ENCODE measurements at places on chromosomes 1 and 21. TPM values are rescaled to one million over a fixed set of nuclear protein-coding genes. Genes with fewer than 3 reads are reported as not detected.

DNA sequence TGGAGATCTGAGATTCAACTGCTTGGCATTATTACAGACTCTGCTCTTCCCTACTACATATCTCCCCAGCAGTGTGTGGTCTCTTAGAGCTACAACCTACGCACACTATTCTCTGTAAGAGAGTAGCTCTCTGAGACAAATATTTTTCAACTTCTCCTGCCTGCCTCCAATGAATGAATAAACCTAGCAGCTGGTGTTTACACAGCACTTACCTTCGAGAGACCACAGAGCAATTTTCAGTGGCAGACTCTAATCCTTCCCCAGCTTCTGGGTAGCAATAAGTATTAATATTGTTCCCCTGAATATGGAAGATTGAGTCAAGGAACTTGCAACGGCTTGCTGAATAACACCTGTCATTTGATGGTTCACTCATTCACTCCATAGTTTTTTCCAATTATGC lies 350.9 kb upstream of the SPAG17 start:
- no peak for DNase-seq

DNA sequence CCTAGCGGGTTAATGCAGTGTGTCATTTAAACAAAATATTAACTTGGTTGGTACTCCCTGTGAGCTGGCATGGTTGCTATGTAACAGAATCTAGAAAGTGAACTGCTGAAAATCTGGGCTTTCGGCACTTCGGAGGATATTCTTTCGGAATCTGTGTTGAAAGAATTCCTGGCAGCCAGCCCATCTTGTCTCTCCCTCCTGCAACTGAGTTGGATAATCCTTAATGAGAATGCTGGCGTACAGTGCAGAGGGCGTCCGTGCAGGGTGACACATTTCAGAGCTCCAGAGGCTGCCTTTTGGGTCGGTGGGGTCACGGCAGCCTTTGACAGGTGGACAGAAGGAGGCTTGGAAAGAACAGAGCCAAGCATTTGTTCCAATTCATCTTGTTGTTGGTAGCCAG lies 3.7 kb downstream of the KAZN start:
- no peak for DNase-seq

The FCRL1 gene
- not detected for total RNA-seq

- DNase-seq, result no peak
These were observed 3.1 kb downstream of the LCE3D start for GRCh38 chr1:152577168-152577567.

GRCh38 chr1:212607913-212608391 lies 609 bp upstream of the ATF3 start:
- no peak for DNase-seq

- no peak for DNase-seq
These were observed 1.2 kb downstream of the SAMD11 start for GRCh38 chr1:924656-925560.

DNA sequence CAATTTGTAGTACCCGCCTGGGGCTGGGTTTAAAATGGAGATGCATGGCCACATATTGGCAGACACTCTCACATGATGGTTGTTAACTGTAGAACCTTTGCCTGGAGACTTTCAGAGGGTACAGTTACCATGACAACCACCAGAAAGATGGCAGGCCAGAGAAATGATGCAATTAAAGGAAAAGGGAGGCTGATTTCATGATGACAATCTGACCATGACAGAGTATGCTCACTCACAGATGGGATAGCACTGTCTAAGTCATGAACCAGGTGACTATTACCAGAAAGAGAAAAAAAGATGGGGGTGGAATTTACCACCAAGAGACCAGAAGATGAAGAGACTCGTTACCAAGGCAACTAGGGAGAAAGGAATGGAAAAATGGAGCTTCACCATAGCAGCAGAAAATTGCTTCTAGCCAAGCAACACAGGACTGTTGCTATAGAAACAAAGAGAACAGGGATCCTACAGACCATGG lies 3.5 kb upstream of the TRIT1 start:
- no peak for DNase-seq

DNA sequence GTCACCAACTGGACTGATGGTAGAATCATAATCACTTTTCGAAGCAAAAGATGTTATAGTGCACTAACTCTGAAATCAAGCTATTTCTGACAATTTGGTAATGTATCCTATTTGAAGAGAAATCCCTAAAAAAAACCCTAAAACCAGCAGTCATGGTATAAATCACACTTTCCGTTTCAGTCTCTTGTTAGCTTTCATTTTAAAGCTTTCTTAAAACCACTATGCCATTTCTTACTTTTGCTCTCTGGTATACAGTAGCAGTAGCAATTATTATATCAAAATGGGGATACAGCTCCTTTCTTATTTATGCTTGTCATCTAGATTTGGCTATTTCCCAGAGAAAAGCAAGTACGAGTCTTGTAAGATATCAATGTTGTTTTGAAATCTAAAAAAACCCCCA lies 323.3 kb downstream of the KCTD3 start:
- DNase-seq, result no peak

- DNase-seq, result peak; percentile 20
These were observed 610 bp downstream of the COL6A2 start for GRCh38 chr21:46098303-46099141.

DNA sequence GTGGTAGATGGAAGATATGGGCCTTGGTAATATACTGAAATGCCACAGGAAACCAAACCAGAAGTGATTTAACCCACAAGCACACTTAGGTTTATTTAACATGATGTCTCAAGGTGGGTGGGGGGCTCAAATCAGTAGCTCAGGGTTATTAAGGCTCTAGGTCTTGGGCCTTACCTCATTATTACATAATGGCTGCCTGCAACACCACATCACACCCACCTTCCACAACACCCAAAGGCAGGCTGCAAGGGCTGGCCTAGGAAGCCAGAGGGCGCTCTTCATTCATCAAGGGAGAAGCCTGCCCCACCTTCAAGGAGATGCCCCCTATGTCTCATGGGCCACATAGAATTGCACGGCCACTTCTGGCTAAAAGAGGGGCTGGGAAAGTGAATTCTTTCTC lies 6.0 kb downstream of the TFF1 start:
- peak; percentile 43 for DNase-seq

The S100A16 gene
- not detected for total RNA-seq

GRCh38 chr1:31199949-31200348 lies 39.7 kb downstream of the NKAIN1 start:
- DNase-seq, result no peak

- no peak for DNase-seq
These were observed 12.0 kb downstream of the TARBP1 start for GRCh38 chr1:234466945-234467344.

The TMPRSS2 gene
- not detected for total RNA-seq

DNA sequence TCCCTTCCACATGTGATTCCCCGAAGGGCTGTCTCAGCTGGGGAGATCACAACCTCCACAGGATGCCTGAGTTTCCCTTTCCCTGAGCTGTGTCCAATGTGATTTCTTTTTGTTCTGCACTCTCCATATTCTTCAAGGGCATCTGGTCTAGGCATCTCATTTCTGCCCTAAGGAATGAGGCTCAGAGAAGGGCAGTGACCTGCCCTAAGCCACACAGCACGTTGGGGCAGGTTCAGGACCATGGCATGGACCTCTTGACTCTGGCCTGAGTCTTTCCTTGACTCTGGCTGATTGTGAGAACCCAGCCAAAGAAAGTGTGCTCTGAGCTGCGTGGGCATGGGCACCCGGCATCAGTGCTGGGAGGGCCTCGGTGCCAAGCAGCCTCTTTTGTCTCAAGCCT lies 590.3 kb downstream of the PTPRU start:
- DNase-seq, result no peak

DNA sequence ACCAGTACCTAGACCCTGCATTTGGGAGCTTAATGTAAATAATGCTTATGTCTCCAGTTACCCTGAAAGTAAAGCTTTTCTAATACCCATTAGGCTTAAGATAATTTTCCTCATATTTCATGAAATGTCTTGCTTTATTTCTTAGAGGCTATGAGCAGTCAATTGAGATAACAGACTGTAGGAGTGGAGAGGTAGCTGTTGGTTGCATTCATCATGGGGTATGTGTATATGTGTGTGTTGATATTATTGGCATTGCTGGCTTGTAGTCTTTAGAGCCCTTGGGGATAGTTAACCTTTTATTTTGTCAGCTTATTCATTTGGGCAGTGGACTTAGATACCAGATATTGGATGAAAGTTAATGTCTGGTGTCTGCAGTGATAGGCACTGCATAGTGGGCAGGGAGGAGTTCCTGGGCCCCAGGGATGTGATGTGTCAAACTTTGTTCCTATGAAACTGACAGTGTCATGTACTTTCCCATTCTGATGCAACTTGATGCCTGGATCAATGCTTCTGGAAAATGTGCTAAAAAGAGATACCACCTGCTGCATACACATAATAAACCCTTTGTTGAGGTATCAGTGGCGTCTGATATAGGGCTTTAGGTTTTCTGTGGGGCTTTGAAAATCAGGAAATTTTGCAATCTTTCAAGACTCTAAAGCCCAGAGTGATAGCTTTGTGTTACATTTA lies 83.9 kb downstream of the MAST2 start:
- DNase-seq, result no peak

DNA sequence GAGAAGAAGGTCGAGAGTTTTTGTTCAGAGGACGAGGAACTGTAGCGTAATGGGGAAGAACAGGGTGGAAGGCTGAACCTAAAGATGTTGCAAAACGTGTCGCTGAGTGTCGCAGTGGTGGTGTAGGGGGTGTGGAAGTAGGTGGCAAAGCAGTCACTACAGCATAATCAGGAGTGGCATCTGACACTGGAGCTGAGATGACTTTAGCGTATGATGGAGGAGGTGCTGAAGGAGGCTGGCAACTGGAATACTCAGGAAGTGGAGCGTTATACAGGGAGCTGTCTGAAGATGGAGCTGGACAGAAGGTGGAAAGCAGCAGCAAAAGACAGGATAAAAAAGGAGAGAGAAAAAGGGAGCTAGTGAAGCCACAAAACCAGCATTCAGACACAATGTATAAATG lies 89.9 kb upstream of the LBR start:
- DNase-seq, result no peak

The RHBG gene
- not detected for total RNA-seq

The DTL gene
- 77.5 TPM for total RNA-seq

DNA sequence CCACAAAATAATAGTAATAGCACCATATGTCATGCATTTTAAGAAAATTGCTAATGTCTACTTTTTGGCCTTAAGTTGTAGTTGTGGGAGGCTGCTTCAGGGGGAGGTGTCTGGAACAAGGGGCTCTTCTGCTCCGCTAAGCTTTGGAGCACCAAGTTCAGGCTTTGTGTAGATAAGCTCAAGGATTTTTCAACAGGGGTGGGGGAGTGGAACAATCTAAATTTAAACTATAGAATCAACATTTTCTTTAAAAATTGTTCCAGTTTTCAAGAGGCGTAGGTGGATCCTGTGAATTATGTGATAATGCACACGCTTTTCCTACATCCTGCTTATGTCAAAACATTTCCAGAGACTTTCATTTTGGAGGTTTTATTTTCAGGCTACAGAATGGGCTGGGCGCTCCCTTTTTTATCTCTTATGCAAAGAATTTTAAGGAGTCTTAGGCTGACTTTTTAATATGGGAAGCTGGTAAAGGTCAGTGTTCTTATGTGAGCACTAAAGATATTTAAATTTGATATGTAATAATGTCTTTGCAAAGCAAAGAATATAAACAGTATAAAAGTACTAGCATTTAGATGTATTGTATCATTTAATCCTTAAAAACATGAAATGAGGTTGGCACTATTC lies 9.9 kb downstream of the ATP1A1 start:
- DNase-seq, result no peak

DNA sequence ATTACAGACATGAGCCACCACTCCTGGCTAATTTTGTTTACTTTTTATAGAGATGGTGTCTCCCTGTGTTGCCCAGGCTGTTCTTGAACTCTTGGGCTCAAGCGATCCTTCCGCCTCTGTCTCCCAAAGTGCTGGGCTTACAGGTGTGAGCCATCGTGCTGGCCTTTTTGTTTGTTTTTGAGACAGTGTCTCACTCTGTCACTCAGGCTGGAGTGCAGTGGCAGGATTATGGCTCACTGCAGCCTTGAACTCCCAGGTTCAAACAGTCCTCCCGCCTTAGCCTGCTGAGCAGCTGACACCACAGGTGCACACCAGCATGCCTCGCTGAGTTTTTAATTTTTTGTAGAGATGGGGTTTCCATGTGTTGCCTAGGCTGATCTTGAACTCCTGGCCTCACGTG lies 49.1 kb downstream of the ADARB1 start:
- no peak for DNase-seq

The PRKAA2 gene
- not detected for total RNA-seq

The METTL18 gene
- 10.2 TPM for total RNA-seq

The HFM1 gene
- total RNA-seq, result not detected

GRCh38 chr1:51719146-51719545 lies 102.3 kb downstream of the OSBPL9 start:
- DNase-seq, result no peak

GRCh38 chr21:21196087-21196486 lies 197.9 kb downstream of the NCAM2 start:
- no peak for DNase-seq

- DNase-seq, result no peak
These were observed 538.9 kb downstream of the LMO4 start for GRCh38 chr1:87867626-87868025.

GRCh38 chr21:40243685-40244084 lies 376.4 kb downstream of the PCP4 start:
- DNase-seq, result no peak

The OLIG2 gene
- total RNA-seq, result not detected

GRCh38 chr1:239858529-239858928 lies 233.2 kb upstream of the FMN2 start:
- DNase-seq, result no peak

- DNase-seq, result no peak
These were observed 65.9 kb upstream of the C1orf105 start for GRCh38 chr1:172354291-172355274.

The DCDC2B gene
- not detected for total RNA-seq

DNA sequence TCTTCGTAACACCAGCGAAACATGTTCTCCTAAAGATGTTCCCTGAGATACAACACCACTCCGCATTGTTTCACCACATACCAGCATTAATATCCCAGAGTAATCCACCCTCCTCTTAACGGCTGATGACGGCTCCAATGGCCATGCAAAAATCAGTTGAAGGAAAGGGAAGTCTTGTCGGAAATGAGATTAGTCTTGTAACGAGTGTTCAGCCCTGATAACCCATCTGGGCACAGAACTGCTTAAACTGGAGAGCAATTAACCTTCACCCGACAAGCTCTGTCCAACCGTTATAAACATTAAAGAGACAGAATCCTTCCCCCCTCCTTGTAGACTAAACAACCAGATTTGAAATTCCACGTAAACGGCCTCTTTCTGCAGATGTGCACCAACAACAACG lies 21.9 kb downstream of the ERG start:
- DNase-seq, result no peak

DNA sequence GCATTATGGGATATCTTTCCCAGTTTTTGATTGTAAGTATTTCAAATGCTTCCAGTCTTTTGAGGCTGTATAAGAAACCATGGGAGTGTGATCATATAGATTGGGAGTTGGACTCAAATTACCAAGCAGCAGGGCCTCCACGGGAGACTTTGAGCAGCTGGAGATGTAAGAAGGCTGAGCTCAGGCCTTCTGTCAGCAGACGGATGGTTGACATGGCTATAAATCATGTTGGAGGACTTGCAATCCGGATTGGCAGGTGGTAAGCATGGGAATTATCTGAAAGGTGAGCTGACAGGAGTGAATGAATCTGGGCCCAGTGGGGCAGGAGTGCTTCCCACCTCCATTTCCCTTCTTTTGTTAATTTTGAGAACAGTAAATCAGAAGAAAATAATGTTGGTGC lies 83.2 kb upstream of the PPM1J start:
- no peak for DNase-seq

The TMEM269 gene
- 0.40 TPM for total RNA-seq

Measured in activated CD8-positive, alpha-beta T cell treated with anti-CD3 and anti-CD28 coated beads, Interleukin-2, amount 10 ng/mL, durations not matched to agents 7 days and 5 days (primary cell).